ENCODE measurements at places on chromosomes 7 and 10.

- no peak for DNase-seq
Measured at GRCh38 chr7:1843271-1843861, 173.3 kb downstream of the ELFN1 start.

- DNase-seq = no peak
Measured at GRCh38 chr7:158783595-158783994, 45.7 kb downstream of the ESYT2 start.

GRCh38 chr10:14365266-14365665, 34.5 kb upstream of the FRMD4A start:
- no peak for DNase-seq

DNA sequence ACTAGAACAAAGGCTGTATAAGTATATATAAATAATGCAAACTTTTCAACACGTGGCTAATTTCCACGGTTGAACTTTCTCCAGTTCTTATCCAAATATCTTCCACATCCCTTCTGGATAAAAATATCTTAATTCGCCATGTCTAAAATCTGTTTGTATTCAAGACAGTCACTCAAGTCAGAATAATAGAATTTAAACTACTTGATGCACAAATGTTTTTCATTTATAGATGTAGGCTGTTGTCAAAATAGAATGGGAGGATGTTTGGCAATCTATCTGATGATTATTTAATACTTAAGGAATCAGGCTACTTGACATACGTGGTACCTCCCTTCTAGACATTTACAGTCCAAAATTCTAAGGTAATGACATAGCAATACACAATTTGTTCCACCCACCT, 204.3 kb downstream of the TWIST1 start:
- no peak for DNase-seq

- no peak for DNase-seq
Measured at GRCh38 chr10:3231951-3232730, 59.6 kb upstream of the PITRM1 start.

- DNase-seq = no peak
Measured at GRCh38 chr10:120462018-120462682, 5.1 kb downstream of the PLPP4 start.

- DNase-seq = no peak
Measured at GRCh38 chr10:103622935-103623574, 129.6 kb downstream of the NEURL1 start.

DNA sequence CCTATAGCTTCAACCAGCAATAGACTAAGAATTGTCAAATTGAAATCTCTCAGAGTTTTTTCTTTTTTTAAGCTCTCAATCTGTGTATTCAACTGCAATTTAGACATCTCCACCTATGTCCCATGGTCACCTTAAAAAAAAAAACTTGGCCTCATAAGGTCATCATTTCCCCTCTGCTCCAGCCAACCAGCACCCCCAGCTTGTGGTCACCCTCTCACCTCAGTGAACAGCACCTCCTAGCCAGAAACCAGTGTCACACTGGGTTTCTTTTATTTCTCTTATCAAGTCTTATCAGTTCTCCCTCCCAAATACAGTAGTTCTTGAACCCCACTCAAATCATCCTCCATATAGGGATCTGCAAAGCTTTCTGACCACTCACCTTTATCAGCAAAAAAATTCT, 4.0 kb downstream of the ITGB1 start:
- DNase-seq = no peak

- no peak for DNase-seq
Measured at GRCh38 chr7:5831196-5831595, 49.4 kb upstream of the OCM start.

DNA sequence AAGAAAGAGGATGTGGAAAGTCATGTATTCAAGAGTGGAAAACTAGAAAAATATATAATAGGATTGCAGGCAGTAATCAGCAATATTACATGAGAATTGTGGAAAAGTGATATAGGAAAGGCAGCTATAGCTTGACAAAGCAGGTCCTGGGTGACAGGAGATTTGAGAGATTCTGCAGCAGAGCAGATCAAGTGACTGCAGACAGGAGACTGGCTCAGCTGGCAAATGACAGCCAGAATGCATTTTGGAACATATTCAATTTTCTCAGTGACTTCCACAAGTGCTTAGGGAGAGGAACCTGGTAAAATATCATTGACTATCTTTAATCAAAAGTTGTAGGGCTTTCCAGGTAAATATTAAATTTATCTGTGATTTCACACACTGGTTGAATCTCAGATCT, 260.5 kb upstream of the CACNA2D1 start:
- peak; percentile 84 for DNase-seq

GRCh38 chr7:131843898-131844331, 287.5 kb upstream of the PODXL start:
- peak; percentile 11 for DNase-seq

DNA sequence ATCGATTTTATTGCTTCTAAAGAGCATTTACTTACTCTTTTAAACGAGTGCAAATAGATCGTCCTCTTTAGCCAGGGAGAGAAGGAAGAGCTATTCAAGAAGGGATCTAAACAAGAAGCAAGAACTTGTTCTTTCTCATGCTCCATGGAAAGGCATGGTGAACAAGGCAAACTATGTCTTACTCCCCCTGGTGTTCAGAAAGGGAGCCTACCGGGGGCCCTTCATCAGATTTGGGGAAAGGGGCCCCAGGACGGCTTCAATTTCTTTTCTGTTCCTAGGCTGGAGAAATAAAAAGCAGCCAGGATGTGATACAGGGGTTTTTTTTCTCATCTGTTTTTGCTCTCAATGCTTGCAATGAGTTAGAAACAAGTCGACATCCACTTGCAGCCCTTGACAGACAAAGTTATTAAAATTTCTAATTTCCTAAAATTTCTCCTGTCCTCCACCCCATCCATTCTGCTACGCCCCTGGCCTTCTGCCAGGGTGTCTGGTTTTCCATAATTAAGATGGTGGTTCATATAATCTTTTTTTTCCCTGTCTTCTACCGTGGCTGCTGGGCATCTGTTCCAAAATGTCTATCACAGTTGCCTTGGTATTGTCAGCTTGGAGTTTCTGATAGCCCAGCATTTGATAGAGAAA, 214.4 kb downstream of the CREB5 start:
- DNase-seq = peak; percentile 81

DNA sequence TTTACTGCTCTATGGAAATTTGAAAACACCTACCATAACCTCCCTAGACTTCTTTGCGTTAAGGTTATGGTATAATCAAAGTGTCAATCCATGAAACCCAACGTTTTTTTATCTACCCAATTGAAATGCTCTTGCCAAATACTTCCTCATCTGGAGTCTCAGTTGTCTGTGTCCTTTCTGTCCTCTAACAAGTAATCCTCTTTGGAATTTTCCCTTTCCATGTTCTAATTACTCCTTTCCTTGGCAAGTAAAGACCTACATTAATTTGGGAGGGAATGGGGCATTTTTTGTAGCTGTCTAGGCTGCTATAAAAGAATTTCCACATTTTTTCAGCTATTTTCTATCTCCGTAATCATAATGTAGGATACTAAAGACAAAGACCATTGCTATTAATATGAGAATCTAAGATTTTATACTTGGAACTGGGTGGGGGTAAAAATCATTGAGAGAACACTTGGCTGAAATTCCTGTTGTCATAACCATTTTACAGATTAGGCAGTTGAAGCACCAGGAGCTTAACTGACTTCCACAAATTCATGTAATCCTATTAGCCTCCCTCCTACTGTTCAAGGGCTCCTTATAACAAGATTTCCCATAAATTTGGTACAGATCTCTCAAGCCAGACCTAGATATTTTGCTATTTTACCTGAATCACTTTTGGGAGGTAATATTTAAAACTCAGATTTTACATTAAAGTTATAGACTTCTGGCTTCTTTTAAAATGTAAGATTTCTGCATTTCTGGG, 1307.6 kb downstream of the XPNPEP1 start:
- DNase-seq = no peak

DNA sequence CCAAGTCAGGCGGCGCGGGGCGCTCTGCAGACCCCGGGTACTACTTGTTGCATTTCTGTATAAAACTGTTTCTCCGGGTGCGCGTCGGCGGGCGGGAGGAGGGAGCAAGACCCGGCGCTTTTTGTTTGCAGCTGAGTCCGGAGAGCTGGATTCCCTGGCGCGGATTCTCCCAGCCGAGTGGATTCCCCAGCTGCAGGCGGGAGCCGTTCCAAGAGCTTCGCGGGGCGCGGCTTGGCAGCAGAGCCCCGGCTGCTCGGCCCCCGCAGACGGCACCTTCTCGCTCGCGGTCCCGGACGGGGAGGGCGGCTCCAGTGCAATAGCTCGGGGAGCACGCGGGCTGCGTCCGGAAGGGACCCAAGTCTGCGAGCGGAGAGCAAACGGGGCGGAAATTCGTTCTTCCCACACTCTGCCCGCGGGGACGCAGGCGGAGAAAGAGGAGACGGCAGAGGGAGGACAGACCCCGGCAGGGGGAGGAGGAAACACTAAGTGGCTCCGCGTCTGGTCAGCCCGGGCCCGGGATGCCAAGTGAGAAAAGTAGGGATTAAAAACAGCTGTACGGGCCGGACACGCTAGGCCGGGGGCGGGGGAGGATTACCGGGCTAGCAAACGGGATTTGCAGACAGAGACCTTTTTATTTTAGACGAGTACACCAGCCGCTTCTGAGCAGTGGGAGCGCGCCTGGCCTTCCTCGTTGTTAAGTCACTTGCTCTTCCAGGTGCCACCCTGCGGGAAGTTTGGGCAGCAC, at the start of gene TRIL:
TRIL (minus strand) TSS at position 96 of the 745 bp plus-strand sequence. CDS start 284 bp downstream, outside the sequence.
- peak; percentile 95 for DNase-seq

DNA sequence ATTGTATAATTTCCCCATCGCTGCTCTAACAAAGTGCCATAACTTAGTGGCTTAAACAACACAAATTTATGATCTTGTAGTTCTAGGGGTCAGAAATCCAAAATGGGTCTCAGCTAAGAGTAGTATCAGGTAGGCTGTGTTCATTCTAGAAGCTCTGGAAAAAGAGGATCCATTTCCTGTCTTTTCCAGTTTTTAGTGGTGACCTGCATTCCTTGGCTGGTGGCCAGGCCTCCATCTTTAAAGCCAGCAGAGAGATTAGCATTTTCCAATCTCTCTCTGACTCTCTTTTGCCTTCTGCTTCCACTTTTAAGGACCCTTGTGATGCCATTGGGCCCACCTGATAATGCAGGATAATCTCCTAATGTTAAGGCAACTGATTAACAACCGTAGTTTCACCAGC, 41.0 kb upstream of the C10orf120 start:
- DNase-seq = no peak

GRCh38 chr10:96708456-96708855, 11.9 kb downstream of the PIK3AP1 start:
- DNase-seq = no peak

GRCh38 chr7:154848464-154848863, 154.5 kb downstream of the PAXIP1 start:
- no peak for DNase-seq

GRCh38 chr10:29297678-29298077, 8.8 kb downstream of the LYZL1 start:
- DNase-seq = no peak

DNA sequence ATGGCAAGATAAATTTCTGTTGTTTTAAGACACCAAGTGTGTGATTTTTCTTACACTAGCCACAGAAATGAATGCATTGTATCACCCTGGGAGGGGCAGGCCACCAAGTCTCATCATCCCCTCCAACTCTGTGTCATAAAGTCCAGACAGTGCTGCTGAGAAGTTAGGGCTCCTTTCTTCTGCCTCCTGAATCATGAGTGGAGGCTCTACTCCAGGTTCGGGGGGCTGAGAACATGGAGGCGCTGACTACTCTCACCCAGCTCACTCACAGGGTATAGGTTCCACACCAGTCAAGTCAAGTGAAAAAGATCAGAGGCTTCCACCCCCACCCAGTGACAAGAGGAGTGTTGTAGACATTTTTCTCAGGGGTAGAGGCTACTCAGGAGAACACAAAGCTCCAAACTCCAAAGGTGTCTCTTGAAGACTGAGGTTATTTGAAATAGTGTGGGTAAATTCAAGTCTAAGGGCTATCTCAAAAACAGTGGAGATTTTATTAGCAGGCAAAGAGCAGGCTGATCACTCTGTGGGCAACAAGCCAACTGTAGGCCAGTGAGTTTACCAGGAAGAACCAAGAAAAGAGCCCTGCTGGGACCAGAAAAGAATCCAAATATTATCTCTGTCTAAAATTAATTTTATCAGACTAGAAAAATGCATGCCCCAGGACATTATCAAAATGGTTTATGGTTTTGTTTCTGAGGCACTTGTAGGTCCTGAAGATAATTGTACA, 118.6 kb upstream of the RET start:
- no peak for DNase-seq

DNA sequence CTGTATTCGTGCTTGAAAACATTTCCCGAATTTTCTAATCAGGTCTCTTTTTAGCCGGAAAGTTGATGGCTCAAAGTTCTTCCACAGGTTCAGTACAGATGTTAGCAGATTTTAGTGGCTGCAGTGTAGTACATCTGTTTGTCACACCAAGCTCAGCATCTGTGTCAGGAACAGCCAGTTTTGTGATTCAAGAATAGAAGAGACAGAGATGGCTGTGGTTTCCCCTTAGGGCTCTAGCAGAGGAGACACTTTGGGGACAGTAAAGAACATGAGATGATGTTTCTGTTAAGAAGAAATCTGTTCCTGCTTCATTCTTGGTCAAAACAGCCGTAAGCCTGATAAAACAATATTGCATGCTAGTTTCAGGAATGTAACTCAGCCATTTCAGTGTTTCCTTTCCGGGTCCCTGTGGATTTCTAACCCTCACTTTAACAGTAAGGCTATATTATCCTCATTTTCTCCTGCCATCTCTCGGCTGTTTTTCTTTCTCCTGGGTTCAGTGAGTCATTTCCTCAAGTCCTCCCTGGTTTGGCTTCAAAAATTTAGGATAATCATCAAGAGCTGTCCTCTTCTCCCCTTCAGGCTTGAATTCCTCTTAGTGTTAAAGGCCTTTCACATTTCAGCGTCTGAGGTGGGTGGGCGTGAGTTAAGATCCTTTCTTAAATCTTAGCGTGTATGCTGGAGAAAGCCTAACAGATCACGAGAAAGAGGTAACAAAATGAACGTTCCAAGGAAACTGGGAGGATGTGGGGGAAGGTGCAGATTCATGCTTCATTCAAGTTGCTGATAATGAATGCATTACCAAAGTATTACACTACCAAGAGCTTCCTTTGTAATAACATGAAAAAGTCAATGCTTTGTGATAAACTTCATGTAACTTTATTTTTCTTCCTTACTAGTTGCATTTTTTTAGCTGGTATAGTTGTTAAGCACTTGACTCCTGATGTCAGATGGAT, 37.1 kb upstream of the BICC1 start:
- no peak for DNase-seq

- DNase-seq = no peak
Measured at GRCh38 chr7:116438267-116438666, 61.3 kb upstream of the CAV2 start.

- no peak for DNase-seq
Measured at GRCh38 chr10:5960070-5960972, 17.0 kb downstream of the IL15RA start.

DNA sequence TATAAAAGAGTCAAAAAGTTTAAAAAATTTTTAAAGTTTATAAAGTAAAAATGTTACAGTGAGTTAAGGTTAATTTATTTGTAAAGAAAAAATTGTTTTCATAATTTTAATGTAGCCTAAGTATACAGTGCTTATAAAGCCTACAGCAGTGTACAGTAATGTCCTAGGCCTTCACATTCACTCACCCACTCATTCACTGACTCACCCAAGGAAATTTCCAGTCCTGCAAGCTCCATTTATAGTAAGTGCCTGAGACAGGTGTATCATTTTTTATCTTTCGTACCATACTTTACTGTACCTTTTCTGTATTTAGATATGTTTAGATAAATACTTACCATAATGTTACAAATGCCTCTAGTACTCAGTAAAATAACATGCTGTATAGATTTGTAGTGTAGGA, 269.7 kb upstream of the PHF14 start:
- DNase-seq = no peak

GRCh38 chr10:72883861-72884260, 9.7 kb upstream of the OIT3 start:
- DNase-seq = no peak

- peak; percentile 78 for DNase-seq
Measured at GRCh38 chr7:137592232-137592896, 248.8 kb upstream of the PTN start.
